ENCODE measurements at places on chromosomes 16 and 17. TPM values are rescaled to one million over a fixed set of nuclear protein-coding genes. Genes with fewer than 3 reads are reported as not detected.
A peak's percentile ranks its signal among the peaks of the same experiment; 100 is the strongest.

DNA sequence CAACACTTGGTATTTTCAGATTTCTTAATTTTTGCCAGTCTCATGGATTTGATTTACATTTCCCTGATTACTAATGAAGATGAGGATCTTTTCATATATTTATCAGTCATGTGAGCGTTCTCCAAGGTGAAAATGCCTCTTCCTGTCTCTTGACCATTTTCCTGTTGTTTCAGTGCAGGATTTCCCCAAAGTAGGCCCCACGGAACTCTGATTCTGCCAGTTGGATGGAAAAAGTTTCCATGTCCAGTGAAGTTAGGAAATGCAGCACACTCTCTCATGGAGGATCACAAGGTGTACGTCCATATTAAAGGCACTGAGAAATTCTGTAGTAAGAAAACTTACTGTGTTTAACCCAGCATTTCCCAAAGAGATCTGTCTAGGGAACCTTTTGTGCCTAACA lies 16.5 kb upstream of the LIMD2 start:
- no peaks in the 10 kb centered on the region for H3K4me1 ChIP-seq
- DNase-seq: no peak
- H3K36me3 ChIP-seq: peaks cover 3% of the 10 kb centered on the region
- H3K4me3 ChIP-seq: no peak overlapping the region
- no peaks in the 10 kb centered on the region for H3K27me3 ChIP-seq

The KCNAB3 gene
- polyA plus RNA-seq: 0.38 TPM

- no peak overlapping the region for H3K4me3 ChIP-seq
- H3K27ac ChIP-seq: no peak overlapping the region
- H3K36me3 ChIP-seq: no peaks in the 10 kb centered on the region
- peak; percentile 39 for DNase-seq
- H3K27me3 ChIP-seq: no peaks in the 10 kb centered on the region
- peaks cover 2% of the 10 kb centered on the region for H3K4me1 ChIP-seq
Observed at GRCh38 chr17:3983606-3984484, 19.6 kb upstream of the ATP2A3 start.

DNA sequence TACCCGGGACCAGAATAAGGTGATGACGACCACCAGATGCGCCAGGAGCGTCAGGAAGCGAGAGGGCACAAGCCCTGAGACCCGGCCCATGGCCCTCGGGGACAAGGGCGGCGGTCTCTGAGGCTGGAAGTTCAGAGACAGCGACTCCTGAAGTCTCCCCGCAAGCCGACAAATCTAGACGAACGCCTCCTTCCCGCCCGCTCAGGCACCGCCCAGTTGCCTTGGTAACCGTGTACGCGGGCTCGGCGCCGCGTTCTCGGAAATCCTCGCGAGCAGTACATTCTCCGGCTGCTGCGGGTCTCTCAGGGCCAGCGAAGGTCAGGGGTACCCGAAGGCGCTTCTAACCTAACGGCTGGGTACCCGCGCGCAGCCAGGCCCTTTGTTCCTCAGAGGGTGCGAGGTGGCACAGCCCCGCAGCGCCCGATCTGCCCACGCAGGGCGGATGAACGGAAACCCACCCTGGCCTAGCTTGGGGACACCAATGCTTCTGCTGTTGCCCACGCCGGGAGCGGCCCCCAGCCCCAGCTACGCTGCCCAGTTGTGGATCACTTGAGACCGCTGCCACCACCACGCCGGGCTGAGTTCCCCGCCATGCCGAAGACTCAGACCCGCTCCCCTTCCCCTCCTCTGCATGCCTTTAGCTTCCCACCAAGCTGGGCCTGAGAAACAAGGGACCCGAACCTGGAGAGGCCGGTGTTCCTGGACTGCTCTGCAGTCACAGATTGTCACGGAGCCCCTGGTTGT lies at the start of gene TMEM107:
TMEM107 (minus strand) TSS at position 184 of the 744 bp plus-strand sequence; CDS start at position 90, 94 bp downstream.
- H3K4me1 ChIP-seq: no peaks in the 10 kb centered on the region
- no peaks in the 10 kb centered on the region for H3K27me3 ChIP-seq
- no peak within 1 kb of the TSS for H3K27ac ChIP-seq
- H3K36me3 ChIP-seq: no peaks in the 10 kb centered on the region
- DNase-seq: peak; percentile 96

DNA sequence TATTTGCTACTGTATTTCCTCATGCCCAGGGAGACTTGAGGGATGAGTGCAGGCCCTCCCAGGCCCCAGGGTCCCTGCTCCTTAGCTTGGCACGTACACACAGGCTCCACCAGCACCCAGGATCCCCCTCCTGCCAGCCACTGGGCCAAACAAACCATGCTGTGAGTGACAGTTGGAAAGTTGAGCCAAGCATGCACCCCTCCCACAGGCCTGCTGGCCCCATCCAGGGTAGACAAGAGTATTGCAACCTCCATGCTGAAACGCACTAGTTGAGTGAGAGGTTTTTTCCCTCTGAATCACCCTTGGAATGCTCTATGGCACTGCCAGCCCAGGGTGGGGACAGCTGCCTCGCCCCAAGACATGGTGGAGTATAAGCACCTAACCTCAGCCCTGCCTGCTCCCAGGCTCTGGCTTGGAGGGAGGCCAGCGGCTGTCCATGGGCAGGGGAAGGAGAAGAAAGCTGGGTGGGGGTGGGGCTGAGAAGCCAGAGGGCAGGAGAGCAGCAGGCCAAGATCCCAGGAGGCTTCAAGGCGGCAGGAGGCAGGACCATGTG lies 49.6 kb downstream of the PITPNM3 start:
- no peak for DNase-seq
- no peaks in the 10 kb centered on the region for H3K36me3 ChIP-seq
- no peaks in the 10 kb centered on the region for H3K4me1 ChIP-seq
- no peak overlapping the region for H3K4me3 ChIP-seq
- no peaks in the 10 kb centered on the region for H3K27me3 ChIP-seq

The ERN2 gene
- 0.50 TPM for polyA plus RNA-seq
